Left lung (tissue), 14 donors: ENCODE measurements at places on chromosomes 3 and 15.

- DNase-seq: no peak
Observed at GRCh38 chr3:33975463-33975862, 177.0 kb downstream of the PDCD6IP start.

- DNase-seq: no peak
Observed at GRCh38 chr3:94423578-94423977, 360.7 kb downstream of the NSUN3 start.

DNA sequence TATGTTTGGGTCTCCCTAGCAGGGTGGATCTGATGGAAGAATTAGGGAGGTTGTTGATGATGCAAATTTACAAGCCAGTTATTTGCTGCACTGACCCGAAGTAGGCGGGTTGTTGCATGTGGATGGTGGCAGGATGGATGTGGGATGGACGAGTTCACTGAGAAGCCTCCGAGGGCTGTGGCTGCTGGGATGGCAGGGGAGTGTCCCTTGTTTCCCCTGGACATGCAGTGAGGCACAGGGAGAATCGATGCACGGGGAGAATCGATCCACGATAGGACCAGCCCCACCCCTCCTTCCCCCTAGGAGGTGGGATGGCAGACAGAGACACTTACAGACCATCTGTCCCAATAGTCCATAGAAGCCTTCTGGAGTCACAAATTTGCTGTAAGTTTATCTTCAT, 31.0 kb upstream of the KLF13 start:
- DNase-seq: no peak

GRCh38 chr3:195269375-195270078, 1.4 kb downstream of the XXYLT1 start:
- DNase-seq: no peak

DNA sequence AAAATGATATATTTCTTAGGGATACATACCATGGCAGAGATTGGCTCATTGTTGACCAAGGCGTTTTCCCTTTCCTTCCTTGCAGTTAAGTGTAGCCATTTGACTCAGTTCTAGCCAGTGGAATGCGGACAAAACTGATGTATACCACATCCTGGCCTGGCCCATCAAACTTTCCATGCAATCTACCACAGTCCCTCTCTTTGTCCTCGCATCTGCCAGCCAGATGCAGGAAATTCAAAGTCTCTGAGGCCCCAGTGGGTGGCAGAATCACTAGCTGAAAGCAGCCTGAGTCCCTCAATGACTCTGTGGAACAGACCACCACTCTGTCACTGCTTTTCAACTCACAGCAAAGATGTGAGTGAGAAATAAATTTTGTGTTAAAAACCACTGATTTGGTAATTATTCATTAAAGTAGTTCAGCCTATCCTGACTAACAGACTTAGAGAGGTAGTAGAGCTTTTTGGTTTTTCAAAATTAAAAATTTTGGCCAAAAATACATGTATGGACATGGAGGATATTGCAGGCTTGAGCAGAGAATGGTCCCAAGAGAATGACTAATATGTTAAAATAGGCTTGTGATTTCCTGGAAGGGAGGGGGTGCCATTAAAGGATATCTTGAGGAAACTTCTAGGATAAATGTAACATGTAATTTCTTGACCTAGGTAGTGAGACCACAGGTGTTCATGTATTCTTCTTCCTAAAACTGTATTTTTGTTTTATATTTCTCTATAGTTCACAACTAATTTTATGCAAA, 10.9 kb downstream of the LRRFIP2 start:
- no peak for DNase-seq

GRCh38 chr3:188168648-188169047, 14.7 kb downstream of the LPP start:
- no peak for DNase-seq

DNA sequence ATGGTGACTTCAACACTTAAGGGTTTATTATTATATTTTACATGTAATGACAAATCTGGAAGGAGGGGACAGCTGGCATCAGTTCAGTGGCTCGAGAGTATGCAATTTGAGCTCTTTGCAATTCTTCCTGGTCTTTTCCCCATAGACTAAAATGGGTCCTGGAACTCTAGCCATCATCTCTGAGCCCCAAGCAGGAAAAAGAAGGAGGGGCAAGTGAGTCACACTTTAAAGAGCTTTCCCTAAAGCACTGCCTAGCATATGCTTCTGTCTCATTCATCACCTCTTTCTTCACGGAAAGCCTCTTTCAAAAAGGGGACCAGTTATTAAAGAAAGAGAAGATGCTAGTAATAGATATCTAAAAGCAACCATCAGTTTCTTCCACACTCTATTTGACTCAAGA, 466.3 kb downstream of the ZIC1 start:
- no peak for DNase-seq

GRCh38 chr15:44327578-44327977, 39.1 kb downstream of the GOLM2 start:
- no peak for DNase-seq

DNA sequence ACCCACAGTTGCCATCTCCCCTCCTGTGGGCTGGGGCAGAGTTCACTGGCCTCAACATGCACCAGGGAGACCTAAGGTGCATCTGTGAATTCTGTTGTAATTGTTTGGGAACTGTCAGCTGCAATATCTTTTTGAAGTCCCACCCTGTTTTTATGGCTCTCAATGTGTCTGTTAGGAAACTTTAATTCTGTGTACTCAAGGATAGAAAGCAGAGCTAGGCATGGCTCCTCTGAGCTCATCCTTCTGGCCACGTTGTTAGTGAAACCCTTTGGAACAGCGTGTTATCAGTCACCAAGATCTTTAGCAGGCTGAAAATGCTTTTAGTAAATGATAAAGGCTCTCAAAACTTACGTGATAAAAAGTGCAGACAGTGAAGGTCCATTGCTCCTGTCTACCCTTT, 33.6 kb upstream of the MTMR10 start:
- no peak for DNase-seq

DNA sequence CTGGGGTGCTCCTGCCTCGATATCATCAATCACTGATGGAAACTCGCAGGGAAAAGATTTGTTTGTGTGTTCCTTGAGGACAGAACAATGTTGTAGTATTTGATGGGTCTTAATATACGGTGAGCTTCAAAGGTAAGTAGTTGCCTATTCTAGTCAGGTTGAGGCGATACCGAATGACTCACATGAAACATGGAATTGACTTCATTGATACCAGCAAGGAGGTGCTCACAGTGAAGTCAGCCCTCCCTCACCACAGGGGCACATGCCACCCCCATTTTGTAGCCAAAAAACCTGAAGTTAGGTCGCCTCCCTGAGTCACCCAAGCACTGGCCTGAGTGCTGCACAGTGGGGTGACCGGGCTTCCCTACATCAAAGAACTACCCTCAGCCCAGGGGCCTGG, 3.7 kb upstream of the ALDH1A3 start:
- no peak for DNase-seq

- DNase-seq: no peak
Observed at GRCh38 chr15:37801529-37801928, 132.9 kb upstream of the TMCO5A start.

DNA sequence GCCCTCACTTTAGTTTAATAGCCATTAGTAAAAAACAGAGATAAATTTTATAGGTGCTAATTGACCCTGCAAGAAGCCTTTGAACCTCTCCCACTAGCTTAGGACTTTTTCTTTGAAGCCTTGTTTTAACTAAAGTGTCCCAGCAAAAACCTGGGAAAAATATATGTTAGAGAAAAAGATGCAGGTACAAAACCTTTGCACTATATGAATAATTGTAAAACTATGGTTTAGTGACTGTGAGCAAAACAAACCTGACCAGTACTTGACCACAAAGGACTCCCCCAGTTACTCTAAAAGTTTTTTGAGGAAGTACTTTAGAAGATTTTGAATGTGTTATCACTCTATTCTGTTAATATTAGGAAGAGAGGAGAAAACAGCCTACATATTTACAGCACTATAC, 123.3 kb upstream of the TP63 start:
- no peak for DNase-seq

DNA sequence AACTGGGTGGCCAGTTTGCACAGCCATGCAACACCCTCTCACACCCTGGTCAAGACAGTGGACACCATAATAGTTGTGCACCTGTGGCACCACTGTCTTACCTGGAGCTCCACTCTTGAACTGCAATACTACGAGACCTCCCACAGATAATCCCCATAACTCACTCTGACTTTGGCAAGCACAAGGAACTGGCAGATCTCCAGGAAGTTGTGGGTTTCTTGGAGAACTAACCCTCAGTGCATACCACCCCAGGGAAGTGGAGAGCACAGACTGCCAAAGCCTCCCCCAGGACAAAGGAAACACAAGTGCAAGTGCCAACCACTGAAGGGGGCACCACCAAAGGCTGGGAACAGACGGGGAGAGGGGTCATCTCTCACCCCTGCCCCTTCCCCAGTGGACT, 318.6 kb downstream of the SUCLG2 start:
- DNase-seq: no peak

- DNase-seq: no peak
Observed at GRCh38 chr3:157117875-157118654, 41.9 kb downstream of the CCNL1 start.

- no peak for DNase-seq
Observed at GRCh38 chr3:190336516-190337189, 14.4 kb upstream of the CLDN1 start.

DNA sequence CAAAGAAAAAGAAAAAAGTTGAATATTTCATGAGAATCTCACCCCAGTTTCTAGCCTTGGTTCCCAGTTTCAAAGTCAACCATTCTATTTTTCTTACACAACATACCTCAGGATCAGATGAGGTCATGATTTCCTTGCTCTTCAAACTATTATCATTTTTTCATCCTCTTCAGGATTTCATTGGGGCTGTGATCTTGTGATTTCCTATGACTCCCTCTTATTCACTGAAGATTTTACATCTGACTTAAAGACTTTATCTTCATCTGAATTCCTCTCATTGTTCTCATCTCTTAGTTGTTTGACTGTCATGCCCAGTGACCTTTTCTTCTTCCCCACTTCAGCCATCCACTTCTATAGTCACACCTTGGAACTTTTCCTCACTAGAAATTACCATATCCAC, 3.1 kb upstream of the C3orf33 start:
- DNase-seq: no peak

GRCh38 chr3:150975086-150975991, 2.8 kb upstream of the CLRN1 start:
- no peak for DNase-seq

DNA sequence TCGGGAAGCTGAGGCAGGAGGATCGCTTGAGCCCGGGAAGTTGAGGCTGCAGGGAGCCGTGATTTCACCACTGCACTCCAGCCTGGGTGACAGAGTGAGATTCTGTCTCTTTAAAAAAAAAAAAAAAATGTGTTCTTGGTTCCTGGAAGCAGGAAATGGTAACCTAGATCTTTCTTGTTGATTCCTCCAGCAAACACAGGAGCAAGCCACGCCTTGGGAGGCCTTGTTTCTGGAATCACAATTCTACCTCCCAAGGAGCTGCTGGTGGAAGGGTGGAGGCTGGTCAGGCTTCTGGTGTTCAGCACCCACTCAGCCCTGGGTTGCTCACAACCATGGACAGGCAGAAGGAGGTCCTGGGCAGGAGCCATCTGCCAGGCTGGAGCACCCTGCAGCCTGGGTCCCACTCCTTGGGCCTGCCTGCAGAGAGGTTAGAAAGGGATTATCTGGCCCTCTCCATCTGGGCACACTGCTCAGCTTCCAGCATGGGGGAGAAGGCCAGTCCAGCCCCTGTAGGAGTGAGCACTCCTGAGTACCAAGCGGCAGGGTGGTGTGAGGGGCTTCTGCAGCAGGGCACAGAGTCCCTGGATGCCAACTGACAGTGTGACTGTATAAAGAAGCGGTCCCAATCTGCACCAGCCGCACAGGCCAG, 65.6 kb downstream of the ABTB1 start:
- no peak for DNase-seq

DNA sequence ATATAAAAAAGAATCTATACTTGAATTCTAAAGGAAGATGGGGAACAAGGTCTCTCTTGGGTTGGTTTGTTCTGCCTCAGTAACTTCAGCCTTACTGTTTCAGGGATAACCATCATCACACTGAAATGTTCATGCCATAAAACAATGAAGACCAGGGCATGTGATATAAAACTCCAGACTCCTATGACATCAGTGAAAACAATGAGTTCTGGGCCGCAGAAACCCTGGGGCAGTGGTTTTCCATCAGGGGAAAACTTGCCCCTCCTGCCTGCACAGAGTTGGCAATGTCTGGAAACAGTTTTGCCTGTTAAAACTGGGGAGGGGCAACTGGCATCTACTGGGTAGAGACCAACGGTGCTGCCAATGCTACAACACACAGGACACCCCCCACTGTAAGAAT, 46.8 kb downstream of the CA12 start:
- no peak for DNase-seq

GRCh38 chr3:88996691-88997090, 110.7 kb upstream of the EPHA3 start:
- no peak for DNase-seq

DNA sequence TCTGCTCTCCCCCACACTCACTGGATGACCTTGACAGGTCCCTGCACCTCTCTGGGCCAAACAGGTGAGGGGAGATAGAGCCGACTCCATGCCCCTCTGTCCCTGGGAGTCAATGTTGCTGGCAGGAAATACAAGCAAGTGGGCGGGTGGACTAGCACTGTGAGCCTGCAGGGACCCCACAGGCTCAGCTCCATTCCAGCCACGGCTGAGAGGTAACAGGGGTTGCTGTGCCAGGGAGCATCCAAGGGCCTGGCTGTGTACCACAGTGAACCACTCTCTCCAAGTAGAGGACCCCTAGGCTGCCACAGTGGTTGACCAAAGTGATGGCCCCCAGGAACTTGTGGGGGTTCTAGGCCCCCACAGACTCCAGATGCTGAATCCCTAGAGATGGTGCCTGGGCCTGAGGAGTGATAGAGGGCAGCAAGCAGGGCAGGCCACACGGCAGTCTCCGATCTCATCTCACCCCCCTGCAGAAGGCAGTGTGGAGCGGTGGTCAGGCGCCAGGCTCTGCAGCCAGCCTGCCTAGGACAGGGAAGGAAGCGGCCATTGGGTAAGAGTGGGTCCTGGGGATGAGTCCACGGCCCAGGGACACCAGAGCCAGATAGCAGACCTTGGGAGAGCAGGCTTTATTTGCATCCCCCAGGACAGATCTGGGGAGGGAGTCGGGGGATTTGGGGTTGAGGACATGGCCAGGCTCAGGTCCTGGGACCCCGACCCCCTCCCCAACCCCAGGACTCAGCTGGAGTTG, 3.2 kb downstream of the TNNC1 start:
- DNase-seq: peak; percentile 57
